ENCODE measurements at places on chromosomes 5 and 9. TPM values are rescaled to one million over a fixed set of nuclear protein-coding genes. Genes with fewer than 3 reads are reported as not detected.

GRCh38 chr5:64811050-64811640, 42.4 kb downstream of the CWC27 start:
- peak; percentile 79 for DNase-seq

Gene C5orf52
- not detected for total RNA-seq

GRCh38 chr9:100848726-100849125, 179.8 kb upstream of the PLPPR1 start:
- peak; percentile 17 for DNase-seq

DNA sequence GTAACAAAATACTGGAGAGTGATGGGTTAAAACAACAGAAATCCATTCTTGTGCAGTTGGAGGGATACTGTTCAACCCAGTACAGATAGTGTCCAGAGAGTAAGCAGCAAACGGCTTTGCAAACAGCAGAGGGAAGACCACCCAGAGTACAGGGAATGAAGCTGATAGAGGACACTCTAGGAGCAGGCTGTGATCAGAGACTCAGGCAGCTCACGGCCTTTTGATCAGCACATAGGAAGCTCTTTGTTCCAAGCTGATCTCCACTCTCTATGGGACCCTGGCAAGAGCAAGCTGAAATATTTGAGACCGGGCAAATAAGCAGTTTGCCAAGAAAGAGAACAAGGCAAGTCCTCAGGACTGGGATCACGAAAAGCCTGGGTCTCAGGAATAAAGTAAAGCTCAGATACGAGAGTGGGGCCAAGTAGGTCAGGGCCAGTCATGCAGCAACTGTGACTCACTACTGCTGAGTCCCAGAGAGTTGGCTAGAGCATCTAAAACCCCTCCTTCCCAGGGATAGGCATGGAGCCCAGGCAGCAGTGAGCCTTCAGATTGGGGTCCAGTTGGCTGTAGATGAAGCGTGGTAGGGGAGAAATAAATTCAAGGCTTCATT, 52.4 kb downstream of the MELK start:
- DNase-seq: peak; percentile 76

DNA sequence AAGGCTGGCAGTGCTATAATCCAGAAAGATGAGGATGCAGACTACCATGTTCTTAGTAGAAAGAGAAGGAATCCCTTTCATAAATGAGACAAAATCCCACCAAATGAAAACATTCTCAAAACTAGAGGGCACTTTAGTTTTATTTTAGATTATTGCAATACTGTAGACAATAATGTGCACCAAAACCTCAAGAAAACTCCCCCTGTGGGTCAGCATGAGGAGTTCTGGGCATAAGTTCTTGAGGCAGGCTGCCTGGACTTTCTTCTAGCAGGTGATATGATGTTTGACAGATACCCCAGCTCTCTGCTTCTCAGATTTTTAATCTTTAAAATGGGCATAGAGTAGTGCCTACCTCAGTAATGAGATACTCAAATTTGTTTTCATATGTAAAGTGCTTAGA, 196.3 kb upstream of the CTNND2 start:
- no peak for DNase-seq

- no peak for DNase-seq
Observed at GRCh38 chr5:173895401-173896165, 7.4 kb downstream of the CPEB4 start.

GRCh38 chr5:32586276-32586599, 881 bp downstream of the SUB1 start:
- no peak for DNase-seq

Gene SAXO1
- not detected for total RNA-seq

Gene IFNB1
- total RNA-seq: not detected

- no peak for DNase-seq
Observed at GRCh38 chr5:119343766-119344165, 12.1 kb upstream of the TNFAIP8 start.

DNA sequence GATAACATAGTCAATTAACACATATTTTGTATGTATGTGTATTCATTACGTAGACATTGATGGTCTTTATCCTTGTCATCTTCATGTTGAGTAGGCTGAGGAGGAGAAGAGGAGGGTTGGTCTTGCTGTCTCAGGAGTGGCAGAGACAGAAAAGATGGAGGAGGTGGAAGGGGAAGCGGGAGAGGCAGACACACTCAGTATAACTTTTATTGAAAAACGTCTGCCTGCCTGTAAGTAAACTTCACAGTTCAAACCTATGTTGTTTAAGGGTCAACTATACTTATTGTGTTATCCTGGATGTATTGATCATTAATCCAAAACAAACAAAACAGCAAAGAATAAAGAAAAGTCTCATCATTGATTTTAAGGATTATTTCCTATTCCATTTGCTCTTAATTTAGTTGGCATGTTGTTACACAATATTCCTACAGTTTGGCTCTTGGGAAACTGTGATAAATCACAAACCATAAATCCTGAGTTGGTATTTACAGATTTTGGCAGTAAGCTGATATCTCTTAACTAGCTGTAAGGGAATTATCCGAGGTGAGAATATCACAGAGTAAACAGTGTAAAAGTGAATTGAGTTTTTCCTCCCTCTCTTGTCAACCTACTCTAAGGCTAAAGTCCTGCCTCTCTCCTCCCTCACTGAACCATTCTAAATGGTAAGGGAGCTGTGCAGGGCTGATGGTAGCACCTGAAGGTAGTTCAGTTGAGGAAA, 487.2 kb downstream of the SPATA31D1 start:
- DNase-seq: no peak

DNA sequence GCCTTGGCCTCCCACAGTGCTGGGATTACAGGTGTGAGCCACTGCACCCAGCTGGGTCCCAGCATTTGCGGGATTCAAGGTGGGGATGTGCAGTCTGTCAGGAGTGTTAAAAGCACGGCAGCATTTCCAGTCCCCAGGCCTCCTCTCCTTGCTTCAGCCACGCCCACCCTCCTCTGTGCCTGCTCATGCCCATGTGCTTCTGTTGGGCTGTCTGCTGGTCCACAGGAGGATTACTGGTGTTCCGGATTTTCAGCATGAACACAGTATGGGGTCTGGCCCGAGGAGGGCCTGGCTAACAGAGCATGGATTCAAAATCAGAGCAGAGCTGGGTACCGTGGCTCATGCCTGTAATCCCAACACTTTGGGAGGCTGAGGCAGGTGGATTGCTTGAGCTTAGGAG, 5.5 kb downstream of the ARRDC1 start:
- no peak for DNase-seq

Gene LAMC3
- total RNA-seq: 0.51 TPM

GRCh38 chr5:177003649-177004048, 2.9 kb downstream of the UIMC1 start:
- peak; percentile 53 for DNase-seq

DNA sequence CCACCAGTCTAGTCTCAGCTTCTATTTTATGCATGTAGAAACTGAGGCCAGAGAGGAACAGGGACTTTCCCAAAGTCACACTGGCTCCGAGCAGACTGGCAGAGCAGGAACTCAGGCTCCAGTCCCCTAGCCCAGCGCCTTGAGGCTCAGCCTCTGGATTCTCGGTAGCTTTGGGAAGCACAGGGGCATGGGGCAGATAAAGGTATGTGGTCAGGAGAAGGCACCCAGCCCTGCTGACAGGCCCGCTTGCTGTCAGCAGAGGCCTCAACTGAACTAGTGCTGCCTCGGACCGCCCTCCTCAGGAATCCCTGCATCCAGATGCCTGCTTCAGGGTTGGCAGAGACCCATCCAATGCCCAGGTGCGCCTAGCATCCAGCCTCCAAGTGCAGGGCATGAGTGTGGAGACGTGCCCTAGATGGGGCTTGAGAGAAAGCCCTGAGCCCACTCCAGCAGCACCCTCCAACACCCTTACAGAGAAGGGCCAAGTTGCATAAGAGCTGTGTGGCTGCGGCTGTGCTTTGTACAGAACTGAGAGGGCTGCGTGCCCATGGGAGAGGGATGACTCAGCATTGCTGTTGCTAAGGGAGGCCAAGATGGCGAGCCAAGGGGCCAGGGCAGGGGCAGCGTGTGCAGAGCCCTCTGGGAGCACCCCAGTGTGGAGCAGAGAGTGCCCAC, 168.6 kb downstream of the MACROH2A1 start:
- DNase-seq: no peak

- no peak for DNase-seq
Observed at GRCh38 chr9:130217838-130218237, 45.6 kb downstream of the NCS1 start.

- DNase-seq: peak; percentile 60
Observed at GRCh38 chr9:16787724-16788123, 82.7 kb downstream of the BNC2 start.

Gene CAVIN4
- 2.3 TPM for total RNA-seq

Gene INSL6
- not detected for total RNA-seq

Data from dermis blood vessel endothelial cell (primary cell).